Tibial nerve (tissue), 4 donors: ENCODE measurements at places on chromosomes 2 and 18. TPM values are rescaled to one million over a fixed set of nuclear protein-coding genes. Genes with fewer than 3 reads are reported as not detected.

Gene ANKRD62
- total RNA-seq: not detected

Gene CDH20
- 0.90 TPM for total RNA-seq

Gene SERPINB10
- total RNA-seq: not detected

Gene ALPI
- total RNA-seq: not detected

Gene CHRND
- not detected for total RNA-seq

Gene PROM2
- 3.7 TPM for total RNA-seq

Gene TLX2
- total RNA-seq: not detected

Gene KIAA2012
- not detected for total RNA-seq

Gene FLACC1
- 1.3 TPM for total RNA-seq

Gene C2orf81
- total RNA-seq: 4.5 TPM

Gene LDLRAD4
- total RNA-seq: 14.0 TPM

Gene RESP18
- not detected for total RNA-seq

Gene FZD7
- 12.8 TPM for total RNA-seq

Gene LOXHD1
- under 0.01 TPM for total RNA-seq

DNA sequence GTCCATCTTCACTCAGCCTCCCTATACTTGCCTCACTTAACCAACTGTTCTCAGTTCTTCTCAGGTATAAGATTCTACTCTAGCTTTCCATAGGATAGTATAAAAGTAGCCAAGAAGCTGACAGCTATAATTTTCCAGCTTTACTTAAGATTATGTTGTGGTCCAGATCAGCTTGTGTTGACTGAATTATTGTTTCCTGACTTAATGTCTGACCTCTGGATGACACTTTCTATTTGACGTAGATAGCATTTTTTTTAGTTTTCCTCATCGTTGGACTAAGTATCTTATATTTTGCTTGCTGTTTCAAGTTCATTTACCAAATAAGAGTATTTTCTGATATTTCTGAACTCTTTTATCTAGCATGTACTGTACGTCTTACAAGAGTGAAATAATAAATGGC, 1272.5 kb upstream of the CDH2 start:
- H3K4me1 ChIP-seq: no peaks in the 10 kb centered on the region
- DNase-seq: no peak
- H3K27me3 ChIP-seq: no peaks in the 10 kb centered on the region
- H3K4me3 ChIP-seq: no peak overlapping the region
- H3K27ac ChIP-seq: no peak overlapping the region
- H3K36me3 ChIP-seq: no peaks in the 10 kb centered on the region

- no peaks in the 10 kb centered on the region for H3K4me1 ChIP-seq
- no peak overlapping the region for H3K4me3 ChIP-seq
- H3K27ac ChIP-seq: no peak overlapping the region
- no peaks in the 10 kb centered on the region for H3K36me3 ChIP-seq
Measured at GRCh38 chr2:234355021-234355720, 141.7 kb downstream of the ARL4C start.

DNA sequence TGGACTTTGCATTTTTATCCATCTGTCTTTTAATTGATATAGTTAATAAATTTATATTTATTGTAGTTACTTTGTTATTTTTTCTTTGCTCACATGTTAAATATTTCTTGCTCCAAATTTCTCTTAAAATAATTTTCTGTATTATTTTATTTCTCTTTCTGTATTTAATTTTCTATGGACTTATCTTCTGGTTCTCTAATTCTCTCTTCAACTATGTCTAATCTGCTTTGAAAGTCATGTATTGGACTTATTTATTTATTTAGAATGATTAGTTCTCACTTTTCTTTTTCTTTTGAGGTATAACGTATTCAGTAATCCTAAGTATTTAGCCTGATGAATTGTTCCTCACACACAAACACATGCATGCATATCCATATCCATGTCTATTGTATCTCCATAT, 53.1 kb downstream of the ASB1 start:
- no peak for DNase-seq
- no peaks in the 10 kb centered on the region for H3K27me3 ChIP-seq
- H3K4me1 ChIP-seq: no peaks in the 10 kb centered on the region
- H3K27ac ChIP-seq: no peak overlapping the region

DNA sequence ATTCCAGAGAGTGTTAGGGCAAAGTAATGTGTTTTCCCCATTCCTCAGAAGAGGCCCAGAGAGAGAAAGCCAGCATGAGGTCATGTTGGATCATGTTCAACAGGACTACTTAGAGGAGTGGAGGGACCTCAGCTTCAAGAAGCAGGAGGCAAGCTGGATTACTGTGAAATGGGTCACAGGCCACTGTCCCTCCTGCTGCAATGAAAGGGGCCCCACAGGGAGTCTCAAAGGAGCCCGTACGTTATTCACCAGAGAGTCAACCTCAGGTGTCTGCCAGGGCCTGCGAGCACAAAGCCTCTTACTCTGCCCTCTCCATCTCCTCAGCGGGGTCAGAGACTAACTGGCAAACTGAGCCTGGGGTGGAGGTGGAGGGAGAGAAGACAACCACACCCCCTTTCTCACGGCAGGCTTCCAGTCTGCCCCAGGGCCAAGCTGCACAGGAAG, 27.2 kb upstream of the ACYP2 start:
- DNase-seq: no peak
- H3K27ac ChIP-seq: no peak overlapping the region
- no peaks in the 10 kb centered on the region for H3K27me3 ChIP-seq
- no peak overlapping the region for H3K4me3 ChIP-seq

DNA sequence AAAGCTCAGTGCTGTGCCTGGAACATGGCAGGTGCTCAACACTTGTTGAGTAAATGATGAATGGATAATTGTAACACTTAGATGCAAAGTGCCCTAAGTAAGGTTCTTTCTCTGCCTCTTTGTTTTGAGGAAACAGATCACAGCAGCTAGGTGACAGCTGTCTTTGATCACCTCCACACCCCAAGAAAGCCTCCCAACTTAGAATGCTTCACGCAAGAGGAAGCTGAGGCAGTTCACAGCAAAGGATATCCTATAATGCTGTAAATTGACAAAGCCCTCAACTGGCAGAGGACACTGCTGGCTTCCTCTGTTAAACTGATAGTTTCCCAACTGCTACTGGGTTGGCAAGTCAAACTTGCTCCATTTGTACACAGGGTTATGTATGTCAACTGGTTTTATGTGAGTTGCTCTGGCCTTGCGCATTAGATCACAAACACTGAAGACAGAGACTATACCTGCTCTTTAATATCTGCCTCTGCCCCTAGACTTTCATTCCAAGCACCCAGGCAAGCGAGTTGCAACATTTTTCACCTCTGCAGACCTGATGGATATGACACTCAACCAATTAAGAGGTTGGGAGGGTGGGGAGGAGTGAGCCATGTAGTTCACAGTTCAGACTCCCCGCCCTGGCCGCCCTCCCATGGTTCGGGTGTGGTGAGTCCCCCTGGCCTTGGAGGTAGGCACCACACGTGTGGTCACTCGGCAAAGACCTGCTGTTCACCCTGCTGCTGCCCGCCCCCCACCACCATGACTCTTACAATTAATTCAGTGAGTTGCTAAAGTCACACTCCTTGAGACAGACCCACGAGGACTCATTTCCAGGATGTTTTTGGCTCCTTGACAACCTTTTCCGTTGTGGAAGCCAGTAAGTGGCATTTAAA, 4.8 kb upstream of the MALL start:
- no peak overlapping the region for H3K4me3 ChIP-seq
- H3K36me3 ChIP-seq: peaks cover 15% of the 10 kb centered on the region
- peaks cover 12% of the 10 kb centered on the region for H3K4me1 ChIP-seq

GRCh38 chr2:41947701-41948396, 100.0 kb upstream of the PKDCC start:
- H3K27ac ChIP-seq: no peak overlapping the region
- DNase-seq: no peak
- H3K4me1 ChIP-seq: no peaks in the 10 kb centered on the region
- H3K27me3 ChIP-seq: no peaks in the 10 kb centered on the region
- H3K4me3 ChIP-seq: no peak overlapping the region

DNA sequence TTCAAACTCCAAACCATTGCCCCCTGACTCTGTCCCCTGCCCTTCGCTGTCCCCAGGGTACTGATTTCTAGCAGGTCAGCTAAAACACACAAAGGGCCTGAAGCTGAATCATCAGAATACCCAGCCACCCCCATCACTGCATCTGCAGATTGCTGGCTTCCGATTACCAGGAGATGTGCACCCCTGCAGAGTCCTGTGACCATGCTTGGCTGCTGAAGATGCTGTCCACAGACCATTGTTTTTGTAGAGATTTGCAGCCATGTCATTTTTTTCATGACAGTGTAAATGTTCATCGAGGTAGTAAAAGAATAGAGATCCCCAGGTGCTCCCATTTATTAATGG, 463.3 kb downstream of the STK39 start:
- no peaks in the 10 kb centered on the region for H3K36me3 ChIP-seq
- H3K4me1 ChIP-seq: no peaks in the 10 kb centered on the region
- no peaks in the 10 kb centered on the region for H3K27me3 ChIP-seq
- no peak for DNase-seq

DNA sequence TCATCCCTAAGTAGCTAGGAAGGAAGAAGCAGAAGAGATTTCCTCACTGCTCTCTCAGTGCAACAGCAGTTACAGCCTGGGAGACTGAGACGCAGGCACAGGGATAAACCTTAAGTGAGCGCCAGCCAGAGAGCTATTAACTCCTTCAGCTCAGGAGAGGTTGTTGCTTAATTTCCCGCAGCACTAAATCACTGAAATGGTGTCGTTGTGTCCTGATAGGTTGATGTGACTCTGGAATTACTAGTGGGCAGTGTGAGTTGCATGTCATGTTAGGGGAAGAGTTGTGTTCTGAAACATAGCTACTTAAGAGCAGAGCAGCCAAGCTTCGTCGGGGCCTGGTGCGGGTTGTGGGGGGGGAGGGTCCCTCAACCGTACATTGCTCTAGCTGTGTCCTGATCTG, 225.8 kb downstream of the NAPG start:
- no peaks in the 10 kb centered on the region for H3K27me3 ChIP-seq
- no peaks in the 10 kb centered on the region for H3K4me1 ChIP-seq
- H3K27ac ChIP-seq: no peak overlapping the region
- no peak for DNase-seq
- H3K4me3 ChIP-seq: no peak overlapping the region
- H3K36me3 ChIP-seq: no peaks in the 10 kb centered on the region

DNA sequence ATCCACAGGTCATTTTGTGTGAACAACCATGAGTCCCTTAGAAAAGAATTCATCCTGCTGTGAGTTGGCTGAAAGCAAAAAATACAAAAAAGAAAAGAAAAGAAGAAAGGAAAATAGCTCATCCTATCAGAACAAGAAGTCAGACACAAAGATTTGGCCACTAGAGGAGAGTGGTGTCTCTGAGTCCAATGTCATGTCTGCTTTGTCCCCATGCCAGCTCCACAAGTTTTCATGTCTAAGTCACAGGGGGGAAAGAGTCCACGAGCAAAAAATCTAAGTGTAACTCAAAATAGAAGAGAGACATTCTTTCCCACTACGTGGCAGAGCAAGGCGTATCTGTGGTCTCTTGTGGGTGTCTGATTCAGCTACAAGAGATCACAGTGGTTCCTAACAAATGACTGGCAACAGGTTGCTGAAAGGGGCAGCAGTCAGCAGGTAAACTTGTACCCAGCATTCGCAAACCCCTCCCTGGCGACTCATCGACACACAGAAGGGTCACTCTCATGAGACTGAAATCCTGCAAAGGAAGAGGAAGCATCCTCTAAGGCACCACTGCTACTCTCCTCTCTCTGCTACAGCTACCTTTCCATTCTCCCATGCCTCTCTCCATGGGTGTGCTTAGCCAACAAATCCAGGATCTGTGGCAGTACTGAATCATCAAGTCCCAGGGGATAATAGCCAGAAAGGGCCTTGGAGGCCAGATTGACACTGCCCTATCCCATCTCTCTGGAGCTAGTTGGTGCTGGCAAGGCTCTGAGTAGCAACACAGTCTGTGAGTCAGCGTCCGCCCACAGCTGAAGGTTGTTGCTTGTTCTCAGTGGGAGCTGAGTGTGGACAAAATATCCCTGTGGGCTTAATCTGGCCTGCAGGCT, 123.0 kb upstream of the SLC39A10 start:
- DNase-seq: peak; percentile 8
- H3K4me1 ChIP-seq: peaks cover 3% of the 10 kb centered on the region
- H3K4me3 ChIP-seq: no peak overlapping the region
- H3K36me3 ChIP-seq: no peaks in the 10 kb centered on the region
- peak overlapping the region; percentile 26 for H3K27ac ChIP-seq
- H3K27me3 ChIP-seq: no peaks in the 10 kb centered on the region

- H3K27me3 ChIP-seq: no peaks in the 10 kb centered on the region
- no peaks in the 10 kb centered on the region for H3K4me1 ChIP-seq
- H3K27ac ChIP-seq: no peak overlapping the region
- no peaks in the 10 kb centered on the region for H3K36me3 ChIP-seq
- no peak overlapping the region for H3K4me3 ChIP-seq
- no peak for DNase-seq
Measured at GRCh38 chr2:227828477-227828912, 14.9 kb downstream of the CCL20 start.

GRCh38 chr2:117717072-117717471, 97.4 kb upstream of the DDX18 start:
- H3K27me3 ChIP-seq: no peaks in the 10 kb centered on the region
- no peak overlapping the region for H3K27ac ChIP-seq
- H3K4me1 ChIP-seq: no peaks in the 10 kb centered on the region
- no peaks in the 10 kb centered on the region for H3K36me3 ChIP-seq
- no peak for DNase-seq

DNA sequence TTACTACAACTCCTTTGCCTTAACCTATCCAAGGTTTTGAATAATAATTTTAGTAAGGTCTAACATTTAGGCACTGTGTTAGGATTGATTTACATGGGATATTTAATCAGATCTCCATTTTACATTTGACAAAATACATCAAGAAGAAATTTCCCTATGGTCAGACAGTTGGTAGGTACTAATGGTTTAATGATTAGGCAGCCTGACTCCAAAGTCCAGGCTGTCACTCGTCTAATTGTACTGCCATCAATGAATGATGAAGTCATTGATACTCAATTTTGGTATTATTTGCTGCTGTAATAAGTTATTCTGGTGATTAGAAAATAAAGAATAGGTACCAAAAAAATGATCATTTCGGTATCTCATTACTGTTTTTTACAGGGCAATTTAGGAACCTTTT, 14.1 kb downstream of the BBS5 start:
- no peaks in the 10 kb centered on the region for H3K4me1 ChIP-seq
- peaks cover 70% of the 10 kb centered on the region for H3K36me3 ChIP-seq
- H3K27ac ChIP-seq: no peak overlapping the region

DNA sequence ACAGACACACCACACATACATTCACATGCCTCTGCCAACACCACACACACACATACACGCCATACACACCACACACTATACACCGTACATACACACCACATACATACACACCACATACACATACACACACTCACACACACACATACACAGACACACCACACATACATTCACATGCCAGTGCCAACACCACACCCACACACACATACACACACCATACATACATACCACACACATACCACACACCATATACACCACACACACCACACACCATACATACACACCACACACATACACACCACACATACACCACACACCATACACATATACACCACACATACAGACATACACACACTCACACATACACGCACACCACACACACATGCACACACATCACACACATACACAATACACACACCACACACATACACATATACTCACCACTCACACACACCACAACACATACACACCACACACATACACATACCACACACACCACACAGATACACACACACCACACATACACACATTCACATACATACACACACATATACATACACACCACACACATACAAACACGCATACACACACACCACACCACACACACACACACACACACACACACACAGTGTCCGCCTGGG, 37.2 kb downstream of the MCFD2 start:
- H3K27me3 ChIP-seq: no peaks in the 10 kb centered on the region
- H3K27ac ChIP-seq: peak overlapping the region; percentile 72
- no peak for DNase-seq
